Brain pericyte (primary cell): ENCODE measurements at places on chromosomes 11 and 22.

DNA sequence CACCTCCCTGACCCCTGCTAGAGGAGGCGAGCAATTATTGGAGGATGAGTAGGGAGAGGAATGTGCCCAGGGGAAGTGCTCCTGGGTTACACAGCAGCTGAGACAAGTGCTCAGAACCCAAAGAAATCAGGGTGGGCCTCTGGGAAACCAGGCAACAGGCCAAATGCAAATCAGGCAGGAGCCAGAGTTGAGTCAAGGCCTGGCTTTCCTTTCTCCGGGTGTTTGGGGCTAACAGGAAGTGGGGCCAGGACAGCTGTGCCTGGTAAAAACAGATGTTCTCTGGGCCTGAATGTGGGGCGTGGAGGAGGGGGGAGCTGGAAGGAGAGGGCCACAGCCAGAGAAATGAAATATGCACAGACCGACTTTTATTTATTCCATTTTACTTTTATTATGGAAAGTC lies 22.0 kb downstream of the MFNG start:
- DNase-seq = no peak

GRCh38 chr22:37744589-37744988 lies 47.7 kb downstream of the TRIOBP start:
- no peak for DNase-seq

DNA sequence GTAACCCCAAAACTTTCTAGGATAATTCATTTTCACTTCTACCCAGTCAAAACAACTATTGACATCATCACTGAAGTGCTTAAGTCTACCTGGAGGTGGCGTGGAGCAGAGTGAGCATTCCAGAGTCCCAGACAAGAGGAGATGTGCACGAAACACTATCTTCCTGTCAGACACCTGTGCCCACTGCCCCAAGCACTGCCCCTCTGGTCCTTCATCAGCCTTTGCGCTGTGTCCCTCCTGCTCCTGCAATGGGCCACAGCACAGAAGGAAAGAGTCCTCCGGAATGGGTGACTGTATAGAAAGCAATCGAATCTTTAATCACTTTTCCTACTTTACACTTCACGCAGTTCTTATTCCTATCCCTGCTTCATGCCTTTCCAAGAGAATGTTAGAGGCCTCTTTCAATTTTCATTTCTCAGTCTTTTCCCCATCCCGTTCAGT lies 512 bp upstream of the GRIA4 start:
- no peak for DNase-seq

GRCh38 chr22:37848587-37849088 lies 581 bp upstream of the EIF3L start:
- no peak for DNase-seq

DNA sequence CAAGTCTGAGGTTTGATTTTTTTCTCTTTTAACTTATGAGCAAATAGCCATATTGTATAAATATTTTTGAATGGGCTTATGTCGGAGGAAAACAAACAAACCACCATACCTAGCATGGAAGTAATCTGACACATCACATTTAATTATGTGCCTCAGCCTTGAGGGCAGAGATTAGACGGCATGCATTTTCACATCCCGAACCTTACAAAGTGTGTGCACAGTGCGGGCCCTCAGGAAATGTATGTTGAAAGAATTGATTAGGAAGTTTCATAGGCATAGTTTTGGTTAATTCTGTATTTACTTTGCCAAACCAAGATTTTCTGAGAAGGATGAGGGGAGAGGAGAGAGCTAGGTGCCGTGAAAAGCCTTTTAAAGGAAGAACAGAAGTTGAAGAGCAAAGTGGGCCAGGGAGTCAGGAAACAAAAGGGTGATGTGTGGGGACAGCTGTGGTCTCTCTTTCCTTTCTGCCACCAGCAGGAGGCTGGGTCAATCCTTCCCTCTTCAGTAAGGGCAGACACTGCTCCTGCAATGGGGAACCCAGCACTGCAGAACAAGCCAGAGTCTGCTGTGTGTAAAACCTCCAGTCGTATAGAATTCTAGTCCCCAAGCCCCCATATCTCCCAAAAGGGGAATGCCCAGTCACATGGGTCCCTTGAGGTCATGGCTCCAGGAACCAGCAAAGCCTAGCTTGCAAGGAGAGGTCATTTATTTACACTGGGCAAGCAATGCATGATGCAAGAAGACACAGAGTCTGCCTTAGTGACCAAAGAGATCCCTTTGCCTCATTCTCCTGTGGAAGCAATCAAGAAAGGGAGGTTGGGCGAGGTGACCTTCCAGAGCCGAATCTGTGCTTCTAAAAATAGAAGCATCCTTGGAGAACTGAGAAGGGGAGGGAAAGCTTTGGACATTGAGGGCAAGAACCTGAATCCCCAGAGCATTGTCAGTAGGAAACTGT lies 71.1 kb upstream of the OLFML1 start:
- DNase-seq = no peak

GRCh38 chr11:12200991-12201985 lies 90.9 kb downstream of the MICAL2 start:
- no peak for DNase-seq

- DNase-seq = no peak
Measured at GRCh38 chr11:115705200-115705599, 201.0 kb upstream of the CADM1 start.
